NCI-H187 (cell line): ENCODE measurements at places on chromosomes 6 and 20.

DNA sequence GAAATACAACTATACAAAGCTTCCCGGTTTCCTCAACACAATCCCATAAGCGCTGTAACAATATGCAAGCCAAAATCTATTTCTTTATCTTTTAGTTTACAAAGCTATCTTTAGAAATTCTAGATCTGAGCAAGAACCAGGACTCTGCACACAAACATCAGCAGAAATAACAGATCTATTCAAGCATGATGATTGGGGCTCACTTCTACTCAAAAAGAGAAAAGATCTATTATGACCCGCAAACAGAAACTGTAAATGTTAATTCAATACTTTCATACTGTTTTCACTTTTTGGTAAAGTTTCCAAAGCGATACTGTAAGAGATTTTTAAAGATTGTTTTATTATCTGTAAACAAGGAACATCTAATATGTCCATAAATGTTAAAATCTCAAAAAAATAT, 86.6 kb downstream of the SESN1 start:
- DNase-seq: no peak

GRCh38 chr6:11208267-11208666, 24.2 kb downstream of the NEDD9 start:
- no peak for DNase-seq

DNA sequence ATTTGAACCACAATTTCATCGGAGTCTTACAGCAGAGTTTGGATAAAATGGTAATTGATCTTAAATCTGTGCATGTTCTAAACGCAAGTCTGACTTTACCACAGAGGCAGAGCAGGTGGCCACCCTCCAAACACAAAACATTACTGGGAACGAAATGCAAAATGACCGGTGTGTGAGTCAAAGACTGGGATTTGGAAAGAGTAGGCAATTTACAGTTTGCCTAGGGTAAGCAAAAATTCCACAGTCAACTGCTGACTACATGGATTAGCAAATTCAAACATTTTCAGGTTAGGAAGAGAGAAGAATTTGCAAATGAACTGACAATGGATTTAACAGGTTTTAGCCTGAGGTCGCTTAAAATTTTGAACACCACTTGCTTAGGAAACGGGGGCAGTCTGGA, 444.4 kb downstream of the HDGFL1 start:
- DNase-seq: no peak

- no peak for DNase-seq
These were observed 12.2 kb upstream of the PRND start for GRCh38 chr20:4709261-4710105.

DNA sequence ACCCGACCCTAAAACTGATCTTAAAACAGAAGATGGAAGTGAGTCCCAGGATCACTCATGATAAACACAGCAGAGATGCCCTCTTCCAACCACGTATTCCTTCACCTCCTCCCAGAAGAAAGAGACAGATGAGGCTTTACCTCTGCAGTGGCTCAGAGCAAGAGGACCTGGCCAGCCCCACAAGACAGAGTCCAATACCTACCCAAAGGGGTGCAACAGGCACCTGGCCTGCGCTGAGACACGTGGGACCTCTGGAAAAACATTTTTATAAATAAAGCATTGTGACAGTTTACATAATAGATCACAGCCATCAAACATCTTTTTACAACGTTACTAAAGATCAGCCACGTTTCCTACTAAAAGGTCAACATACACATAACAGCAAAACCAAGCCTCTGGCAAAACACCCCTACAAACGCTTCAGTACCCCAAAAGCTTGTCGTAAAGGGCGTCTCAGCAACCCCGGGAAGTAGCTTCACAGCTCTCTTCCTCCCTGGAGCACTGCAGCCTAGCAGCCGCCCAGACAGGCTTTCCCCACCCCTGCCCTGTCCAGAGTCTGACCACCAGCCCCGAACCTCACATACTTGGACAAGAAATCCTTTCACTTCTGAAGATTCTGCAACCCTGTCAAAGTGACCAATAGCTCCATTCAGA, 2.9 kb downstream of the TAF4 start:
- no peak for DNase-seq

DNA sequence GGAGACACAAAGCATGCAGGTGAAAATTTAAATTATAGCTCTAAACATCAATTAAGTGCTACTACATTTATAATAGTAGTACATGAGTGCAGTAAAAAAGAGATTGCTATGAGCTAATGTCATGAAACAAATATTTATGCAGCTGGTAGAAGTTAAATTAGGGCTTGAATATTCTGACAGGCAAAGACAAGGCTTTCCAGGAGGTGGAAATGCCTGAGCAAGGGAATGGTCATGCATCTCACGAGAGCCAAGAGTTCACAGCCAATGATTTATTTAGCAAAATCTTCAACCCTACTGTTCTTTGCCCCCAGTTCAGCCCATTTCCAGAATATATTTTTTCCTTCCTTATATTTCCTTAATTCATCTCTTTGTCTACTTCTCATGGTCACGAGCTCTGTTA, 128.9 kb downstream of the HIVEP2 start:
- DNase-seq: no peak

GRCh38 chr20:59939052-59939878, 840 bp downstream of the PPP1R3D start:
- DNase-seq: no peak

- no peak for DNase-seq
These were observed 36.7 kb downstream of the KIZ start for GRCh38 chr20:21162631-21163030.
